ENCODE measurements at places on chromosomes 6 and 20. TPM values are rescaled to one million over a fixed set of nuclear protein-coding genes. Genes with fewer than 3 reads are reported as not detected.

SNAP91 gene
- 0.87 TPM for total RNA-seq

ACOT13 gene
- 4.6 TPM for total RNA-seq

KCNB1 gene
- not detected for total RNA-seq

FAM184A gene
- total RNA-seq = 0.22 TPM

DDRGK1 gene
- total RNA-seq = 30.3 TPM

JAG1 gene
- total RNA-seq = 94.2 TPM

HLA-DOB gene
- not detected for total RNA-seq

SLC22A2 gene
- not detected for total RNA-seq

ADGB gene
- total RNA-seq = not detected

RHAG gene
- total RNA-seq = 0.11 TPM

C6orf15 gene
- total RNA-seq = not detected

GJA1 gene
- 1,689 TPM for total RNA-seq

EBF4 gene
- total RNA-seq = 1.2 TPM

SYNDIG1 gene
- not detected for total RNA-seq

WASF1 gene
- 10.8 TPM for total RNA-seq

SNX3 gene
- 183 TPM for total RNA-seq

DEFB124 gene
- not detected for total RNA-seq

FRK gene
- 0.11 TPM for total RNA-seq

CCN6 gene
- total RNA-seq = not detected

RGS17 gene
- 2.8 TPM for total RNA-seq

LAMA5 gene
- total RNA-seq = 7.9 TPM

PLCB1 gene
- total RNA-seq = 20.0 TPM

OOEP gene
- total RNA-seq = 0.22 TPM

CALHM6 gene
- 4.2 TPM for total RNA-seq

SRSF12 gene
- total RNA-seq = not detected

TRDN gene
- not detected for total RNA-seq

C4B gene
- 1.1 TPM for total RNA-seq

HECA gene
- total RNA-seq = 41.8 TPM

SMOC2 gene
- not detected for total RNA-seq

CCN5 gene
- total RNA-seq = under 0.01 TPM

TUBB1 gene
- total RNA-seq = not detected

SRMS gene
- total RNA-seq = not detected

EPPIN gene
- not detected for total RNA-seq

TRIM15 gene
- not detected for total RNA-seq

ID4 gene
- 0.76 TPM for total RNA-seq

MUC22 gene
- total RNA-seq = not detected

TINAG gene
- not detected for total RNA-seq

PRRC2A gene
- 21.8 TPM for total RNA-seq

SAMD5 gene
- 0.43 TPM for total RNA-seq

CFAP61 gene
- not detected for total RNA-seq

SLC22A16 gene
- under 0.01 TPM for total RNA-seq

BNIP5 gene
- total RNA-seq = not detected

PGK2 gene
- total RNA-seq = not detected

CLPSL1 gene
- total RNA-seq = not detected

OPRL1 gene
- total RNA-seq = 1.6 TPM

CST2 gene
- total RNA-seq = not detected

PEX3 gene
- total RNA-seq = 15.2 TPM

FOXC1 gene
- total RNA-seq = 4.4 TPM

BIRC7 gene
- not detected for total RNA-seq

VIP gene
- 0.33 TPM for total RNA-seq

ZNF391 gene
- 0.26 TPM for total RNA-seq

TOX2 gene
- total RNA-seq = 0.43 TPM

PRL gene
- not detected for total RNA-seq

ESR1 gene
- not detected for total RNA-seq
